Globus pallidus (tissue), 1 donor: ENCODE measurements at places on chromosomes 3 and 15.

GRCh38 chr3:50292159-50293078 lies at the start of gene IFRD2:
Gene IFRD2, minus strand, starts transcription at chr3:50292429. Its CDS starts 155 bp downstream, at chr3:50292274.
- DNase-seq = peak; percentile 98

- DNase-seq = no peak
Measured at GRCh38 chr15:41377978-41378377, 24.3 kb downstream of the NDUFAF1 start.

GRCh38 chr3:103968131-103968530 lies 1398.6 kb upstream of the ALCAM start:
- DNase-seq = no peak

GRCh38 chr15:80574590-80574989 lies 120.5 kb upstream of the ABHD17C start:
- no peak for DNase-seq

- DNase-seq = no peak
Measured at GRCh38 chr3:186683979-186684378, 18.2 kb downstream of the HRG start.

GRCh38 chr3:56773986-56774385 lies 27.8 kb downstream of the ARHGEF3 start:
- DNase-seq = no peak
